Suppressor macrophage treated with lipopolysaccharide for 1 hour (primary cell): ENCODE measurements at places on chromosomes 3 and 15.

GRCh38 chr3:25527801-25528200 lies 99.7 kb downstream of the RARB start:
- DNase-seq, result no peak

GRCh38 chr3:161690299-161690620 lies 193.7 kb downstream of the OTOL1 start:
- no peak for DNase-seq

DNA sequence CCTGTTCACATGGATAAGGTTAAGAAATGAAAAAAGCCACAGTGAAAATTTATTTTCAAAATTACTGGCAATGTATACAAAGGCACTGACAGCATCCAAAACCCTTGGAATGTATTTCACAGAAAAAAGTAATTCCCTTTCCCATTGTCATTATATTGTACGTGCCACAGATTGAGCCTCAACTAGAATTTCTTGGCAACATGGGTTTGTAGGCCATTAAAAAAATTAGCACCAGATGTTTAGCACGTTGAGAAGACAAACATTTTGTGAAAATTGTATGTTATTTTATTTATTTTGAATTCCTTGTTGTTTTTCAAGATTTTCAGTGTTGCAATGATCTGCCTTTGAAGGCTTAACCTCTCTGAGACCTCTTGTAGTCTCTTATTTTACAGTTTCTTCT lies 76.3 kb upstream of the EPHB3 start:
- DNase-seq, result no peak

GRCh38 chr3:134564991-134565390 lies 79.1 kb downstream of the CEP63 start:
- no peak for DNase-seq

DNA sequence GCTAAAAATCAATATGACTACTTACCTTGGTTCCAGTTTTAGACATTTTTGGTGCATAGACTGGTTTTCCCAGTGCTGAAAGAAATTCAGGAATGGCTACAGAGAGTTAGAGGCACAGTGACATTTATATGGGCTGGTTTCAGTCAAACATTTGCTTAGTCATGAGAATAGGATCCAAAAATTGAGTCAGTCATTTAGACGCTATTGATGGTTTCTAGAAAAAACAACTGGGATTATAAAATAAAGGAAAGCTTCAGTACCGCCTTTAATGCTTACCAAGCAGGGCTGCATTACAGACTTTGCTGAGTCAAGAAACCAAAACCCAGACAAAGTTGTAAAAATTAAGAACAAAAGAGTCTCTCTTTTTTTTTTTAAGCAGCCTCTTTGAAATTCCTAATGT lies at the start of gene CRYGS:
TSS of gene CRYGS (minus strand) at position 100 of the 400 bp plus-strand sequence. CDS start at position 46, 54 bp downstream.
- no peak for DNase-seq

- no peak for DNase-seq
Observed at GRCh38 chr3:155362808-155363689, 69.6 kb upstream of the STRIT1 start.

DNA sequence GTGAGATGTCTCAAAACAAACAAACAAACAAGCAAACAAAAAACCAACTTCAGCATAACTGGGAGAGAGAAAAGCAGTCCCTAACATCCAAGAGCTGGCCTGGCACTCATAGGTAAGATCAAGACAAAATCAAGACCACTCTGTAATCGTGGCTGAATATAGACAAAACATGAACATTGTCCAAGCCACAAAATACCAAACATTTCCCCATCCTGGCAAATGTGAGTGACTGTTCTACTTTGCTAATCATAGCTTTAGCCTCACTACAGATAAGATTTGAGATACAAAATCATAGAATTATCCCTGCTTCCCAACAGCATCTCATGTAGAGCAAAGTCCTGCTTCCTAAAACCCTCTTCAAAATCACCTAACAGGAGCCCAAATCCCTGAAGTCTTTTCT lies 116.7 kb upstream of the PRTG start:
- no peak for DNase-seq

GRCh38 chr15:66595931-66596545 lies 30.2 kb upstream of the LCTL start:
- DNase-seq, result no peak

DNA sequence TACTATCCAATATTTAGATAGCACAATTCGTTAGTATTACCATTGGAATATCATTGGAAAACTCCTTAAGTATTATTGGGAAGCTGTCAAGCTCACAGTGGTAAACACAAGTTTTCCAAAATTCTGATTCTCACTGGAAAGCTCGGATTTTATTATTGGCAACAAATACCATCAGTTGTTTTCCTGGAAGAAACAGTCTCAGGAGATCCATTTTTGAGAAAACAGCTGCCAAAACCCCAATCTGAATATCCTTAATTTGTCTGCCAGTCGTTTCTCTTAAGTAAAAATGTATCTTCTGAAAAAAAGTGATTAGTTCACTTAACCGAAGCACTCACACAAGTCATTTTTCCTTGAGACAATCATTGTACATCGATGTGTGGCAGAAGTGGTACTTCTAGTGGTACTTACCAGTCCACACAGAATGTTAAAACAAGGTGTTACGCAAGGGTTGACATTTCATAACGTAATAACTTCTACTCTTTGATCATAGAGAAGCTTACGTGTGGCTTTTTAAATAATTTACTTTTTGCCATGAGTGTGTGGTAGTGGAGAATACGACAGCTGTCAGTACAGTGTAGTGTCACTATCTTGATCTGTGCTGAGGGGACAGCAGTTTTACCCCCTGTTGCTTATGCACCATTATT lies 74.9 kb downstream of the FAM43A start:
- DNase-seq, result peak; percentile 46

- no peak for DNase-seq
Observed at GRCh38 chr15:47820057-47820746, 102.9 kb downstream of the SEMA6D start.

- no peak for DNase-seq
Observed at GRCh38 chr3:187925326-187925725, 180.1 kb upstream of the BCL6 start.

- DNase-seq, result no peak
Observed at GRCh38 chr15:73326157-73326556, 42.6 kb downstream of the HCN4 start.

DNA sequence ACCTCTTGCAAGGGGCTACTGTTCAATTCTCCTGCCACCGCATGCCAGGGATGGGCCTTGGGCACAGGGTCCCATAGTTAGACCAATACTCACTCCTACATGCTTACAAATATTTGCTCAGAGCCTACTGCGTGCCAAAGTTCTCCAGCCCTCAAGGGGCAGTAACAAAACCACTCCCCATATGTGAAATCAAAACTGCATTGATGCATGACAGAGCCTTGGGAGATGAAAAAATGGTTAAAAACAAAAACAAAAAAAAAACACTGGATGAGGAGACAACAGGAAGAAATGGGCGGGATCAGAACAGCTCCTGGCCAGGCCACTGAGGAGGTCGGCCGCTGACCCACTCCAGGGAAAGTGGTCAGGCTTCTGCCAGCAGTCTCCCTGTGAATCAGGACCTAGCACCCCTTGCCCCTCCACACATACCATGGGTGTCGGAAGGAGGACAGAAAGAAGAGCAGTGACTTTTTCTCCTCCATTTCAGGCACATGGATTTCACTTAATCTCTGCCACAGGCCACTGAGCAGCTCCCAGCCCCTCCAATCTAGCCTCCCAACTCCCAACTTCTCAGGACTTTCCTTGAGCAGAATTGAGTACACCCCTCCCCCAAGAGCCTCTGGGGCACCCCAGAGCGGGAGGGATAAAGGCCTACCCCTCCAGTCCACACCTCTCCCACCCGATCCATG lies 2.8 kb downstream of the PLXNB1 start:
- no peak for DNase-seq

DNA sequence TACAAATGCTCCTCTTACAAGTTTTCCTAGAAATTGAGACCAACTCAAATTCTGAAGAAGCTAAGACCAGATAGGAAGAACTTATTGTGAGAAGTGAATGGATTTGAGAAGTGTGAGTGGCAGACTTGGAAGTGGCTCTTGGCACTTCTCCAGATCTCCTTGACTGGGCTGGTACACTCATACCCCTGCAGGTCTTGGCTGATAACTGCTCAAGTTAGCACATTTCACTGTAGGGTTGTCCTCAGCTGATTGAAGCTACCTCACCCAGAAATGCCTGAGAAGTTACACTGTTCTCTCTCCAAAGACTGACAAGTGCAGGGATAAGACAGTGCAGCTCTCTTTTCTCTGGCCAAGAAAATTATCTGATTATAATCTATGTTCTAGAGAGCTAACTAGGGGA lies 16.5 kb upstream of the CLDN1 start:
- DNase-seq, result peak; percentile 27

DNA sequence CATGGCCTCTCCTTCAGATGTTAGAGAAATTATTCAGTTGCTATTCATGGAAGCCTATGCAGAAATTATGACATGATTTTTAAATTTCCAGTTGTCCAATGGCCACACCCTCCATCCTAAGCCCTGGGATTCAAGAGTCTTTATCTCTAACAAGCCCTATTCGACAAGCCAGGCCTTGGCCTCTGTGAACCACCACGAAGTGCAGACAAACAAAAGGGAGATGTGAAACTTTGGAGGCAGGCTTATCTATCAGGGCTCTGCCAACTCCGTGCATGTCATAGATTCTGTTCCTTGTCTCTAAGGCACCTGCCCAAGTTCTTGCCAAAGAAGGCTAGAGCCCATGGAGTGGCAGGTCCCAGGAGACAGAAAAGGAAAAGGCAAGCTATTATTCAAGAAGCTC lies 212.4 kb upstream of the ADAMTS9 start:
- no peak for DNase-seq

- DNase-seq, result no peak
Observed at GRCh38 chr3:128923576-128923975, 44.2 kb downstream of the ACAD9 start.

- no peak for DNase-seq
Observed at GRCh38 chr15:56987286-56987685, 68.8 kb downstream of the TCF12 start.

DNA sequence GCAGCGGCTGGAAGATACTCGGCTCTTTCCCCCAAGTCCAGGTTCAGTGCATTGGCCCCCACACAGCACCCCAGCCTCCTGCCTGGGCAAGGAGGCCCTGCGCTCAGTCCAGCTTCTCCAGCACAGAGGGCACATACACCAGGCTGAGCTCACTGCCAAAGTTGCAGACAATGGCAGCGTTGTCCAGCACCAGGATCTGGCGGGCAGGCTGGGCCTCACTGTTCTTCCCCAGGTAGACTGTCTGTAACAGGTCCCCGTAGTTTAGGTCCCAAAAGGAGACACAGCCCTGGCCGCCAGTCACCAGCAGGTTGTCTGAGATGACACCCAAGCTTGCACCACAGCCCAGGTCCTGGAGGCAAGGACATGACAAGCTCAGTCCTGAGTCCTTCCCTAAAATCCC lies 32.9 kb downstream of the PTPN23 start:
- DNase-seq, result no peak

DNA sequence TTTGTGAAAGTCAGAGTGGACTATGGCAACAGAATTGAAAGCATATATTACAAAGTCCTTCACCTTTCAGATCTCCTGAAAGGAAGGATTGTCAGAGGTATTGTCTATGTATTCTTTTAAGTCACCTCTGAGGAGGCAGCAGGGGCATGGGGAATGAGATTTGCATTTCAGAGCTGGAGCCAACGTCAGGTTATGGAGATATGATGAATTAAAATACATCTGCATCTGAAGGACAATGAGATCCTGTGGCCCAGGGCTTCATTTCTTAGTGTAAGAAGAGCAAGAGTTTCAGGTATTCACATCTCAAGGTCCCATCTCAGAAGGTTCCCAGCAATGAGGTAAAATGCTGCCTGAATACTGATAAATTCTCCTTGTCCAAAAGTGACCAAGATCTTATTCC lies 695.8 kb downstream of the TUSC7 start:
- DNase-seq, result no peak

DNA sequence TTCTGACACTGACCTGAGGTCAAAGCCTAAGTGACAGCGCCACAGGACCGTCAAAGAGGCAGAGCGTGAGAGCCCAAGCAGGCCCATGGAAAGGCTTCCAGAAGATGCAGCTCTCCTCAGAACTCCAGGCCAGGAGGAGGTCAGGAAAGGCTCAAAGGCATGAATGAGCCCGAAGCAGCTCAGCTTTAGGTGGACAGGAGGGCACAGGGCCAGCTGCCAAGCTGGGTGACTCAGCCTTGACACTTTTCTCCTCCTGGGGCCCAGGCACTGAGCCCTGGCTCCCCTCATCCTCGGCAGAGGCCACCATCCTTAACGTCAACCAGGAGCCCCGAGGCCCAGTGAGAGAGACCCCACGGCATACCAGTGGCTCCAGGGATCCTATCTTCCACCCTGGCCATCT lies 62.9 kb downstream of the ADCY5 start:
- no peak for DNase-seq

- peak; percentile 49 for DNase-seq
Observed at GRCh38 chr3:123653221-123653682, 68.4 kb upstream of the HACD2 start.

DNA sequence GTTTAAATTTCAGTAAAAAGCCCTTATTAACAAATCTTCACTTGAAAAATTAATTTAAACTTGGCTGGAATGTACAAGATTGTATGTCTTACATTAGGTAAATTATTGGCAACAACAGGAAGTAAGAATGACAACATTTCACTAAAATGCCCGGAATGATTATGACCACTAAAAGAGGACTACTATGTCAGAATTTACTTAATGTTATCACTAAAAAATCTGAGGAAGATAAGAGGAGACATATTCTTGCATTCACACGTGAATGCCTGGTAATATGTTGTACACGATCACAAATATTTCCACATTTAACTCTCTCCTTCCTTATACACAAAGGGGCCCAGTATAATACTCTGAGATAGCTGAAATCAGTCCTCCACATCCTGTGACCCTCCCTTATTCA lies 29.7 kb downstream of the VGLL3 start:
- no peak for DNase-seq

GRCh38 chr3:43867436-43868072 lies 176.8 kb downstream of the ABHD5 start:
- DNase-seq, result no peak

DNA sequence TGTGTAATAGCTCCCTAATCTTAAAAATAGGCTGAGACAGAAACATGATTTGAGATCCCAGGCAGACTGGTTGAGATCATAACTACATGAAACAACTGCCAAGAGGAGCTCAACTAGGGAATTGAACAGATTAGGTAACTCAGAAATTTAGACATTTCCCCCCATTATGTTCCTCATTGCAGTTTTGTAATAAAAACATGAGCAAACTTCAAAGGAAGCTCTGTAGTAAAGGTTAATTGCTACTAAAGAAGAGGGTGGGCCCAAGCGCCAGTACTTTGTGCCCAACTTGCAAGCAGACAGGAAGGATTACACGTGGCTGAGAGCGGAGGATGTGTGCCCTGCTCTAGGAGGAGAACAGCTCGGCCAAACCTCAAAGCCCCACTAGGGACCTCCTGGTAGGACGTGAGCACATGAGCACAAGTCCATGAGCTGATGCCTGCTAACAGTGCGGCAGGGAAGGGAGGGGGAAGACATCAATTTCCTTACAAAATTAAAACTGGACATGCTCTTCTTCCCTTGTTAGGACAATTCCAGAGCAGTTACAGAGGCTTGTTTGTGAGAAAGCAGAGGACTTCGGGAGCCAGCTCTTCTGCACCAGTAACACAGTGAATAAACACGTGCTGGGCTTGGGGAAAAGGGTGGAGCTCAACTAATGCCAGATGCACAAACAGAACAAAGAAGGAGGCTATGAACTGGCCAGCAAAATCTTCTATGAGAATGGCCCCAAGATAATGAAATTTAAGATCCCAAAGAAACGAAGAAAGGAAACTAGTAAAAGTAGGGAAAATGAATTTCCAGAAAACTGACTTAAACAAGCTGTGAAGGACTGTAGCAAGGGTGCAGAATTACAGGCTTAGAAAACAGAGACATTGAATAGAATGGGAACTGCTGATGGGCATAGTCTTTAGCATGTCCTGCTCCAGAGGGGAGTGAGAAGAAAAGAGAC lies 275.5 kb downstream of the MECOM start:
- peak; percentile 59 for DNase-seq
